ENCODE measurements at places on chromosomes 5 and 9.
A peak's percentile ranks its signal among the peaks of the same experiment; 100 is the strongest.

GRCh38 chr9:80793706-80794105, 895.6 kb downstream of the TLE1 start:
- DNase-seq, result no peak

DNA sequence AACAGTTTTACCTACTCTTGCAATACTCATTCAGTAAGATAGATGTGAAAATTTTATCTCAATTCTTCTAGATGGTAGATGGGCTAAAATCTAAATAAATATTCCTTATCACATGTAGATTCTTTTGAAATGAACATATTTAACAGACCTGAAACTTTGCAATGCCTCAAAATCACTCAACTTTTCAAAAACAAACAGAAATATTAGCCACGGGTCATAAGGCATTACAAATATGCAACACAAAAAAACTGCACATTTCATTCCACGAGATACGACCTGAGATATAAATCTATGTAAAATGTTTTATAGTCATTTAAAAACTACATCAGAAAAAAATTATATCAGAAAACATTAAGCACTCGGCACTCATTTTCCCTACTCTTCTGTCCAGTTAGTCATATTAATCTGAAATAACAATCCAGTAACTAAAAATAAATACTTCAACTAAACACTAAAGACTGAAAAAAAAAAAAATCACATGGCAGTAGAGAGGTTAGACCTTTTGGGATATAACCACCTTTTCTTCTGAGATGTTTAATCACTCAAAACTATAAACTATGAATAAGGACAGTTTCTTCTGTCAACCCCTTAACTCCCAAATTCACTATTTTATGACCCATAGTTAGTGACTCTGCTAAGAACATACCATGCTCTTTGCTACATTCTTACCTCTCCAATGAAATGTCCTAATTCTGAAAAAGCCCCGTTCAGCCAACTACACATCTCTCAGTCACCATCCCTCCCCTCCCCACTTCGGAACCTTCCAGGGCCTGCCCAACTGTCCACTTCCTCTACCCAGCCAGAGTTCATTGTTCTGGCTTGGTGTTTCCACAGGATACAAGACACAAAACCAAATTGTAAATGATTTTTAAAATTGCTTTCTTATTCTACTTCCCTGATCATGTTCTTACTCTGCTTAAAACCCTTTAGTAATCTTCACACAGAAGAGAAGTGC, 6.4 kb downstream of the HOMER1 start:
- DNase-seq, result no peak

DNA sequence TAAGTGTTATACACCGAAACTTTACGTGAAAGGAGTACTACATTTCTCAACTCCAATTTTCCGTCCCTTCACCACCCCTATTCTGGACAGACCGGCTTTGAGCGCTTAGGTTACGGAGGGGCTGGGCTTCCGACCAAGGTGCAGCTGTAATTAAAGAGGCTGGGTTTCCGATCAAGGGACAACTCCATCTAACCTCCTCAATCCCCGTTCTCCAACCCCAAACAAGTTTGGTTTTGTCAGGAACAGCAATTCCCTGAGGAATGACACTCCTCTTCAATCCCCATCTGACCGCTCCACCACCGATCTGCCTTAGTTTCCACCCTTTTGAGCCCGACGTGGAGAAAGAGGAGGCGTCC, 577 bp downstream of the TUT7 start:
- no peak for DNase-seq

- DNase-seq, result no peak
These were observed 281.6 kb downstream of the PTPRD start for GRCh38 chr9:10331157-10331556.

DNA sequence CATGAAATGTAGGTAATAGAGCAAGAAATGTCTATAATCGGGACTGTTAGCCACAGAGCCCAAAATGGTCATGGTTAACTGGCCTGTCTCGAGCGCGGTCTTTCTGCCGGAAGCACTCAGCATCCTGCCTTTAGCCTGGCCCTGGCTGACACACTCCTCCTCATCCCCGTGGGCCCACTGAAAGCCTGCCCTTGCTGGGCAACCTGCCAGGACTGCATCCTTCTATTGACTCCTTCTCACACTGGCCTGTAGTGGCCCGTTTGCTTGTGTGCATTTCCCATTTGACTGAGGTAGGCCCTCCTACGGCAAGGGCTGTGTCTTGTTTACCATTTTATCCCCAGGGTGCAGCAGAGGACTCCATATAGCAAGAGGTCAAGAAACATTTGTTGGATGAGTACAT, 215.7 kb downstream of the ATPSCKMT start:
- DNase-seq, result peak; percentile 27

Measured in fibroblast of skin of scalp (primary cell).